ENCODE measurements at places on chromosomes 4 and X.
A peak's percentile ranks its signal among the peaks of the same experiment; 100 is the strongest.

DNA sequence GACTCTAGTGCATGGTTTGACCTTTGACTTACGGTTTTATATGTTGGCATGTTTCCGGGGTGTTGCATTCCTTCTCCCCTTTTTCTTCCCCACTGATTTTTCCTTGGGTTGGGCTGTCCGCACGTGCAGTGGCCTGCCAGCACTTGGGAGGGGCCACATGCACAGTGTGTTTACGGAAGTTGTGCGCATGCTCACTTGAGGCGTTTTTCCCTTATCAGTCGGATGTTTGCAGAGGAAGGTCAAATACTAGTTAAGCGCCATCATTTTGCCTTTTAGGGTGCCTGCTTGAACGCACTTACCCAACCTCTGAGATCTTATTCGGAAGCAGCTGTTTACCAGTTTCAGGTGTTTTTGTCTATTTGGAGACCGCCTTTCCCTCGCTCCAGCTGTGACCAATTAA is 653.9 kb upstream of the AADAT start:
- DNase-seq = no peak

DNA sequence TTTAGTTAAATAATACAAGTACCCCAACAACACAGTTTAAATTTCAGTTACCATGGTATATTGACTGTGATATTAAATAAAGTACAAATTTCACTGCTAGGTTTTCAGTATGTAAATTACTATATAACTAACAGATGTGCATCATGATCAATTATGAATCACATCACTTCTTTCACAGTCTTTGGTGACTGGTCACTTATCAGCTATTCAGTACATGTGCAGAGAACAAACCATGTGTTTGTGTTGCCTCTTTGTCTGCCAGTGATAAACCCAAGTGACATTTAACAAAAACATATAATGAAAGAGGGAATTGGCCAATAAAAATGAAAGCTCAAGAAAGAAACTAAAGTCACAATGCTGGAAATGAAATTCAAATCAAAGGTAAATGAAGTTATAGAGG is 249.3 kb downstream of the CHIC1 start:
- DNase-seq = no peak

DNA sequence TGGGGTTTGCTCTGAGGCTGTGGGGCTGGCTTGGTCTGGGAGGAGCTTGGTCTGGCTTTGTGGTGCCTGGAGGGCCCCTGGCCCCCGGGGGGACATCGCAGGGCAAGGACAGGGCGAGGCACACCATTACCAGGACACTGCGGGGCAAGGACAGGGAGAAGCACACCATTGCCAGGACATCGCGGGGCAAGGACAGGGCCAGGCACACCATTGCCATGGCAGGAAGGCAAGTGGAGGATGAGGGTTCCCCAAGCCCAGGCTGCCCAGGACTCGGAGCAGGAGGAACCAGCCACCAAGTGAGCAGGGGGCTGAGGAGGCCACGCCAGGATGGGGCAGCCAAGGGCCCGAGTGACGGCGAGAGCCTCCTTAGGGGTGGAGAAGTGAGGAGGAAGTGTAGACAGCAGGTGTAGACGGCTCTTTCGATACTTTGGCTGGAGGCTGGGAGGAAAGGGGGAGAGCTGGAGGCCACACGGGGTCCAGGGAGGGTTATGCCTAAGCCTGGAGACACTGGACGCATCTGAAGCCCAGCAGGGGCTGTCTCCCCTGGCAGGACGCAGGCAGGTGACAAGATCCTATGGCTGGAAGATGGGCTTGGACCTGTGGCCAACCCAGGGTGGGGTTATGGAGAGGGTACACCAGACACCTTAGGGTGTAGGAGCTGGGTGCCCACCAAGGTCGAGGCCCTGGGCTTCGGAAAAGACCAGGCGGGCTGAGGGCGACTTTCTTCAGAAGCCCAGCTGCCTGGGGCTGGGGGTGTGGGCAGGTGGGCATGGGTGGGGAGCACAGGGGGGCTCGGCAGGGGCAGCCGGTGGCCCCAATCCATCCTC is 7.3 kb downstream of the NKX1-1 start:
- no peak for DNase-seq

- no peak for DNase-seq
Measured at GRCh38 chr4:183393446-183393845, 51.0 kb upstream of the CDKN2AIP start.

DNA sequence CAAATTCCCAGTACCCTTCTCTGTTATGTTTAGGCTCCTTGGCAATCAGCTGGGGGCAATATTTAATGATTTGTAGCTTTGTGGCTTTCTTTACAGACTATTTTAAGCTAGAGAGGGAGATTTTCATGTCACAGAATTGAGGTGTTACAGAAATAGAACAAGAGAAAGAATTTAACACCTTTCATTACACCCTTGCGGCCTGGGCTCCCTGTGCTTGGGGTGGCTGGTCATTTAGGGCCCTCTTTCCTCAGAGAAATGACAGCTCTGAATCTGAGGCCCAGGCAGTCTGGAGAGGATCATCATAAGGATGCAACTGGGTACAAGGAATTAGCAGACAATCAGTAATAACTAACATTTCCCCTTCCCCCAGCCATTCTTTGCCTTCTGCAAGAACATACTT is 104.5 kb upstream of the INTU start:
- no peak for DNase-seq

- no peak for DNase-seq
Measured at GRCh38 chrX:41621222-41621723, 67.5 kb upstream of the GPR34 start.

GRCh38 chr4:114093221-114093715 is 113.8 kb upstream of the ARSJ start:
- DNase-seq = no peak

DNA sequence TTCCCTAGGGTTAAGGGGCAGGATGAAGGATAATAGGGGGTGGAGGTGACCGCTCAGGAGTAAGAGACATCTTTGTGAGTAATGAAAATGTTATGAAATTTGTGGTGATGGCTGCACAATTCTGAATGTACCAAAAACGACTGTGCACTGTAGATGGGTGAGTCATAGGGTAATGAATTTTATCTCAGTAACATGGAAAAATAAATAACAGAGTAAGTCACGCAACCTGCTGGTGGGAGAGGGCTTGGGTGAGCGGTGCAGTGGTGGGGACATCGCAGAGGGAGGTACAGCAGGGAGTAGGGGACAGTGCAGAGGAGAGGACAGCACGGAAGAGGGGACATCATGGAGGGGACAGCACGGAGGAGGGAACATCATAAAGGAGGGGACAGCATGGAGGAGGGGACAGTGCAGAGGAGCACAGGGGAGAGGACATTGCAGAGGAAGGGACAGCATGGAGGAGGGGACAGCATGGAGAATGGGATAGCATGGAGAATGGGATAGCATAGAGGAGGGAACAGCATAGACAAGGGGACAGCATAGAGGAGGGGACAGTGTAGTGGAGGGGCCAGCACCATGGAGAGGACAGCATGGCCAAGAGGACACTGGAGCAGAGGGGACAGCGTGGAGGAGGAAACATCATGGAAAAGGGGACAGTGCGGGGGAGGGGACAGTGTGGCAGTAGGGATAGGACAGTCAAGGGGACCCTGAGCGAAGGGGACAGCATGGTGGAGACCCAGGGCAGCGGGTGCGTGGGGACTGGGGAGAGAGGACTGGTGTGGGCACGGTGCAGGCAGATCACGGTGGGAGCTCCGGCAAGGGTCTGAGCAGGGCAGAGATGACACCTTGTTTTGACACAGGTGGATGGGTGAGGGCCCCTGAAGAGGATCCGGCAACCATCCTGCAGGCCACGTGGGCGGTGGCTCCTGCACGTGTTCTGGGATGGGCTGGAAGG is 68.5 kb upstream of the MXD4 start:
- no peak for DNase-seq

GRCh38 chr4:57191523-57192034 is 81.4 kb upstream of the IGFBP7 start:
- no peak for DNase-seq

- DNase-seq = no peak
Measured at GRCh38 chr4:24846716-24847115, 51.3 kb downstream of the SOD3 start.

GRCh38 chr4:158006990-158007389 is 165.8 kb downstream of the GASK1B start:
- DNase-seq = no peak

- no peak for DNase-seq
Measured at GRCh38 chr4:172815499-172816164, 353.0 kb upstream of the GALNT7 start.

DNA sequence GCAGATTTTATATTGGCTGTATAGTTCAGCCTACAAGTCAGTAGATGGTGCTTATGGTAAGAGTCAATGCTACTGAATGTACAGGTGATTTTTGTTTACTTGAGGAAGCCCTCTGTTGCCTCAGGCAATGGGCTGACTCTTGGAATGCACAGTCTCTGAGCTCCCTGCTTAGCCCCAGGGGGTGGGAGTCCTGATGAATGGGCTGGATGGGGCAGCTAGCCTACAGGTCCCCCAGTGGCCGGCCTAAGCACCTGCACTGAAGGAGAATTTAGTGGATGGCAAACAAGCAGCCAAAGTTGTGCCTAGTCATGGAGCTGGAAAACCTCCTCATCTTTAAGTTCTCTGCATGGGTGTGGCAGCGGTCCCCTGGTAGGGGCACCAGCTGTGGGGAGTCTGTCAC is 101.8 kb upstream of the CXorf51B start:
- DNase-seq = no peak

DNA sequence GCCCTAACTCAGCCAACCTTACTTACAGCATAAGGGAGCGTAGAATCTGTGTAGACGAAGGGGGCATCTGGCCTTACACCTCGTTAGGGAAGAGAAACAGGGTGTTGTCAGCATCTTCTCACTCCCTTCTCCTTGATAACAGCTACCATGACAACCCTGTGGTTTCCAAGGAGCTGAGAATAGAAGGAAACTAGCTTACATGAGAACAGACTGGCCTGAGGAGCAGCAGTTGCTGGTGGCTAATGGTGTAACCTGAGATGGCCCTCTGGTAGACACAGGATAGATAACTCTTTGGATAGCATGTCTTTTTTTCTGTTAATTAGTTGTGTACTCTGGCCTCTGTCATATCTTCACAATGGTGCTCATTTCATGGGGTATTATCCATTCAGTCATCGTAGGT is 14.6 kb downstream of the PLP1 start:
- no peak for DNase-seq

- DNase-seq = no peak
Measured at GRCh38 chrX:153560000-153560399, 38.9 kb downstream of the CCNQ start.

DNA sequence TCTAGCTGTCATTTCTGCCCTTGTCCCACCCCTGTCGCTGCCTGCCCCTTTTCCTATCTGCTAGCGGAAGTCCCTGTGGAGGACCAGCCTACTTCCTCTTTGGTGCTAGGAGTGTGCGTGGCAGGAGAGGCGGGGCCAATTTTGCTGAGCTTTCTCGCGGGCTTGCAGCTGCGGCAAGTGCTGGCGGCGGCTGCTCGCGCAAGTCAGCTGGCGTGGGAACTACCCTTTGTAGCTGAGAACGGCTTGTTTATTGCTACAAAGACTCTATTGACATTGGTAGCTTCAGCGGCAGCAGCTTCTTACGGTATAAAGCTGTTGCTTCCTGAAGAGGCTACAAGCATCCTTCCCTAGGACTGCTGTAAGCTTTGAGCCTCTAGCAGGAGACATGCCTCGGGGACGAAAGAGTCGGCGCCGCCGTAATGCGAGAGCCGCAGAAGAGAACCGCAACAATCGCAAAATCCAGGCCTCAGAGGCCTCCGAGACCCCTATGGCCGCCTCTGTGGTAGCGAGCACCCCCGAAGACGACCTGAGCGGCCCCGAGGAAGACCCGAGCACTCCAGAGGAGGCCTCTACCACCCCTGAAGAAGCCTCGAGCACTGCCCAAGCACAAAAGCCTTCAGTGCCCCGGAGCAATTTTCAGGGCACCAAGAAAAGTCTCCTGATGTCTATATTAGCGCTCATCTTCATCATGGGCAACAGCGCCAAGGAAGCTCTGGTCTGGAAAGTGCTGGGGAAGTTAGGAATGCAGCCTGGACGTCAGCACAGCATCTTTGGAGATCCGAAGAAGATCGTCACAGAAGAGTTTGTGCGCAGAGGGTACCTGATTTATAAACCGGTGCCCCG is at the start of gene MAGEH1:
MAGEH1 (plus strand) TSS at position 138 of the 843 bp plus-strand sequence; CDS start at position 386, 248 bp downstream.
- peak; percentile 57 for DNase-seq

DNA sequence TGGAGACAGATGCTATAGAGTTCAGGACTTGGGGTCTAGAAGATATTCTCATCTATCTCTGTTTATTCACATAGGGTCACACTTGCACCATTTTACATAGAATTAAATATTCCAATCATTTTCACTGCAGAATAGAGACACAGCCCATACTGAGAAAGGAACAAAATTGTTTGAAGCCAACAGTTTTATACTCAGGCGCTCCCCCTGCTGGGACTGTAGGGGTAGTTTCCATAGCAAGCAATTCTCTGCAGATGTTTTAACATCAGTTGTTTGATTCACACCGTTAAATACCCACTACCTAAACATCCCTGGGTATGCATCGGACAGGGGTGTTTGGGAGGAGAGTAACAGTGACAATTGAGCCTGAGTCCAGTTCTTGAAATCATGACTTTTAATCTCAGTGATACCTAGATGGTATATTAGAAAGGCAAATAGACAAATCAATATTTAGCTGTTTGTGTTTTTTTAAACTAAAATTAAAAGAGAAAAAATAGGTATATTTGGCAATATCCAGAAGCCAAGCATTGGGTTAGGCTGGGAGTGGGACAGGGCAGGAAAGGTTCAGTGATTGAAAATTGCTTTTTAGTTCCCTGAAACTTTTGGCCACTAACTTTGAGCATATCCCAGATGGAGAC is 33.8 kb downstream of the LONRF3 start:
- no peak for DNase-seq

GRCh38 chr4:159104694-159105414 is 2.0 kb downstream of the RAPGEF2 start:
- no peak for DNase-seq

- no peak for DNase-seq
Measured at GRCh38 chr4:157075811-157076577, at the start of gene GLRB. Gene GLRB (plus strand): TSS chr4:157076150. CDS start chr4:157078025, 1,875 bp downstream.

- DNase-seq = no peak
Measured at GRCh38 chrX:38859602-38860001, 58.3 kb downstream of the MID1IP1 start.

GRCh38 chr4:79492148-79492547 is 84.1 kb upstream of the GK2 start:
- DNase-seq = no peak

GRCh38 chrX:15014281-15014680 is 141.1 kb downstream of the MOSPD2 start:
- no peak for DNase-seq

DNA sequence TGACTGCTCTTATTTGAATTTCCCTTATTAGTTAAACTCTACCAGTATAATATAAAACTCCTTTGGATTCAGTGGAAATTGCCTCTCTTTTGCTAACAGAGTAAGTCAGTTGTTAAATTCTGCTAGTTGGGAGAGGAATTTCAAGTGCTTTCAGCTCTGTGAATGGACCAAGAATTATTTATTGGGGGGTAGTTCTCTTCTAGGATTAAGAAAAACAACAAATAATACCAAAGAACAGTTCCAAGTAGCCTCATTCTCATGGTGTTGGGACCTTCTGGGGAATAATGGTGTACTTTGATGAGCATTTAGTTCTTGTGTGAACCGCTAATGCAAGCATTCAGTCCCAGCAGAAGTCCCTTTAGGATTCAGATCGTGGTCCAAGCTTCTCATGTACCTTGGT is 11.6 kb downstream of the SPARCL1 start:
- DNase-seq = no peak

GRCh38 chrX:63250253-63250868 is 100.8 kb downstream of the SPIN4 start:
- no peak for DNase-seq

GRCh38 chr4:12036450-12036849 is 607.8 kb upstream of the HS3ST1 start:
- DNase-seq = no peak
